ENCODE measurements at places on chromosomes 6 and 20.

- DNase-seq: no peak
Measured at GRCh38 chr6:37042150-37042549, 36.7 kb downstream of the FGD2 start.

GRCh38 chr6:72133324-72133723, 247.0 kb downstream of the RIMS1 start:
- DNase-seq: no peak

- peak; percentile 56 for DNase-seq
Measured at GRCh38 chr6:109705258-109705657, 14.2 kb downstream of the FIG4 start.

DNA sequence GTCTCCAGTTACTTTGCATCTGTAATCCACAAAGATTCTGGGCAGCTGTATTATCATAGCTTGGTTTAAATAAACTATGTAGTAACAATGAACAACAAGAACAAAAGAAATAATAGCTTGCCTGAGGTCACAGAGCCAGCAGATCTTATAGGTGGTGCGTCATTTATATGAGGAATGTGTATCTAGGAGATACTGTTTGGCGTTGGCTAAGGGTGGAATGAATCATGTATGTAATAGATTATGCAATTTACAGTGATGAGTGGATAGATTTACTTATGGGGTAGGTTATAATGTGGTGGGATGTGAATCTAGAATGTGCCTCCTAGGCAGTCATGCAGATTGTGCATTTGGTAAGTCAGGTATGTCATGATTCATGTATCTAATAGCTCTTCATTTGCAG, 42.8 kb downstream of the HNF4A start:
- no peak for DNase-seq

DNA sequence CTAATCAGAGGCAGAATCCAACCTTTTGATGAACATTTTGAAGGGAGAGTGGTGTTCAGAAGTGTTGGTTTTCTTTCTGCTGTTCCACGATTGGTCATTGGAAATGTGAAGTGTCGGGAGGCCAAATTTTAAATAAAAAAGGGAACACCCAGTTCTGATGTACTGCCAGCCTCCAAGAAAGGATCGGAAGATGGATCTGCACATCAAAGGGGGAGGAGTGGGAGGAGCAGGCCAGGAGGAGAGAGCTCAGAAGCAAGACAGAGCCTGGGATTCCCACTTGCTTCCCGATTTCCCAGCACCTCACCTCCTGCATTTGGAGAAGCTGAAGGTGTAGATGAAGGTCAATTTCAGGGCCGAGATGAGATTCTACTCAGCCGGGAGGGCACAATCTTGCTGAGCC, 55.9 kb upstream of the NAA20 start:
- DNase-seq: no peak

DNA sequence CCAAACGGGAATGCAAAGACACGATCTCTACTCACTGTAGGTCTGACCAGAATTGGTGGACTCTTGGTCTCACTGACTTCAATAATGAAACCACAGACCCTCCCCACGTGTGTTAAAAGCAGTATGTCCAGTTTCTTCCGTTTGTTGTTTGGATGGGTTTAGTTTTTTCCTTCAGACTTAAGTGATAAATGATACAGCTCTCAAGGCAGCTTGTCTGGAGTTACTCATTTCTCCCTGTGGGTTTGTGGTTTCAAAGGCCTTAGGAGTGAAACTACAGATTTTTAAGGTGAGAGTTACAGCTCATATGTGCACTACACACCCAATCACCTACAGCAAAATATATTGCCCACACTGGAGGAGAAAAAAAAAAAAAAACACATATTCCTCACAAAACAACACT, 86.7 kb upstream of the STMND1 start:
- no peak for DNase-seq

GRCh38 chr20:59429396-59429795, 129.0 kb downstream of the EDN3 start:
- no peak for DNase-seq

- DNase-seq: no peak
Measured at GRCh38 chr6:90678049-90678779, 91.3 kb upstream of the MAP3K7 start.

GRCh38 chr6:98590997-98591396, 243.4 kb upstream of the POU3F2 start:
- DNase-seq: no peak

DNA sequence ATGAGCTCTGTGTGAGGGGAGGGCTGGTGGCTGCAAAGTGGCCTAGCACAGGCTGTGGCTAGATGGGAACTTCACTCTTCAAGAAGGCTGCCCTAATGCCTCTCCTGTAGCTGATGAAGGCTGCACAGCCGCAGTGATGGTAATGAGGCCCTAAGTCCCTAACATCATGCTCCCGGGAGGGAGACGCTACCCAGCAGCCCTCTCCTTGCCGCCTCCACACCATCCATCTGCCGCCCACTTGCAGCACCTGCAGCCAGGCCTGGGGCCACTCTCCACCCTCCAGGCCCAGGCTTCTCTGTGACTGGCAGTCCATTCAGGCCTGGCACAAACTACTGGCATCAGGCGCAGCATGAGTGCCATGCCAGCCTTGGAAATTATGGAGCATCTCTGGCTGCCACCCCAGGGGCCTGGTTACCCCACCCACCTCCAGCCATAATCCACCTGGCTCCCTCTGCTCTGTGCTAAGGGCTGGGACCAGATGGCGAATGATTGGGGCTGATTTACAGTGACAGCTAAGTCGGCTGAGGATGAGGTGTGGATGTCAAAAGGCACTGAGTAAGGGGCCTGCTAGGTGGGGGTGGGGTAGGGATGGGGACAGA, 284.2 kb downstream of the LRFN2 start:
- no peak for DNase-seq

- no peak for DNase-seq
Measured at GRCh38 chr6:148271711-148272439, 70.8 kb upstream of the SASH1 start.

- no peak for DNase-seq
Measured at GRCh38 chr6:43856005-43856765, 86.2 kb downstream of the VEGFA start.

DNA sequence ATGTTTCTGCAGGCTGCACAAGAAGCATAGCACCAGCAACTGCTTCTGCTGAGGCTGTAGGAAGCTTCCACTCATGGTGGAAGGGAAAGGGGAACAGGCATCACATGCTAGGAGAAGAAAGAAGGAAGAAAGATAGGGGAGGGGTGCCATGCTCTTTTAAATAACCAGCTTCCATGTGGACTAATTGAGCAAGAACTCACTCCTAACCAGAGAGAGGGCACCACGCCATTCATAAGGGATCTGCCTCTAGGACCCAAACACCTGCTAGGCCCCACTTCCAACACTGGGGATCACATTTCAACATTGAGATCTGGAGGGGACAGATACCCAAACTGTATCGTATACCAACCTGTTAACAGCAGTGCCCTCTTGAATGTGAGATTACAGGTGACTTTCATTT, 46.9 kb upstream of the ARMC2 start:
- no peak for DNase-seq

DNA sequence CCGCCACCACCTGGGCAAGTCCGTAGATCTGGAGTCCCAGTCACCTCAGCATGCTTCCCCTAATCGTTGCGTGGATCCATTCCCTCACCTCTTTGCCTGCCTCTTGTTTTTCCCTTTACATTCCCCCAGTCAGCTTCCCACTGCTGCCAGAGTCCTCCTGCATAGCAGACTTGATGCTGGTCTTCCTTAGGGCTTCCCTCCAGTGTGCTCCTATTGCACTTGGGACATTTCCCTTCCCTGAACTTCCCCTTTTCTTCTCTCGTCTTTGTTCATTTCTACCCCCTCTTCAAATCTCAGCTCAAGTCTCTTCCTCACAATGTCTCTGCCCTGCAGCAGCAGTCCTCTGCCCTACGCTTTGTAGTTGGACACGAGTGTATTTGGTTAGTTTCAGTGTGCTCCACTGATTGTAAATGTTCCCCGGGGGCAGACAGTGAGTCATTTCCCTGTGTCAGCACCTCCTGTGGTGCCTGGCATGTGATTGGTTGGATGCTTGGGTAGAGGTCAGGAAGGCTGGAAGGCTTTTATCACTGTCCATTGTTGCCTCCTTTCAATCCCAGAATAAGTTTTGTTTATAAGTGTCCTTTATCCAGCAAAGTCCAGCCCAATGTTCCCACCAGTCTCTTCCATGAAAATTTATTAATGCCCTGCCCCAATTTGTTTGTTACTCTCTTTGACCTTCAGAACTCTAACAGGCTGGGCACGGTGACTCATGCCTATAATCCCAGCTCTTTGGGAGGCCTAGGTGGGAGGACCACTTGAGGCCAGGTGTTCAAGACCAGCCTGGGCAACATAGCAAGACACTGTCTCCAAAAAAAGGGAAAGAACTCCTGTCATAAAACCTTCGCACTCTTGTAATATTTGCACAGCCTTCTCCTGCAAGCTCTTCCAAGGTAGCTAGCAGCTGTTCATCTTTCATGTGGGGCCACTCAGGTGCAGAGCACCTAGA, 38.3 kb downstream of the FAM120B start:
- DNase-seq: no peak

GRCh38 chr6:34587851-34588250, 31.7 kb upstream of the SPDEF start:
- DNase-seq: no peak

DNA sequence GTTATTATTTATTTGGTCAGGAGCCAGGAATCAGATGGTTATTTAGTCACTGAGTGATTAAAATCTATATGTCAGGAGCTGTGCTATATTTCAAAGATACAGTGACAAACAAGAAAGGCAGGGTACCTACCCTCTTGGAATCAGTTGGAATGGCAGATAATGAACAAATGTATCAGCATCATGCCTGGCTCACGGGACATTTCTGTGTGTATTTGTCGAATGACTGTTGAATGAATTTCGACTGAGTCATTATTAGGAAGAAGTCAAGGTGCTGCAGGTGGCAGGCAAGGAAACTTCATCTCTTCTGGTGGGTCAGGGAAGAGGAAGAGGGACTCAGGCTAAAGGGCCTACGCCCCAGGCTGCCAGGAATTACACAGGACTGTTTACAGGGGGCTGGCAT, 13.6 kb downstream of the PKIG start:
- no peak for DNase-seq

Data from stimulated activated CD8-positive, alpha-beta memory T cell treated with anti-CD3 and anti-CD28 coated beads, Interleukin-7, amount 100 ng/mL, for 1 hour (primary cell).